ENCODE measurements at places on chromosomes 2 and 18.
A peak's percentile ranks its signal among the peaks of the same experiment; 100 is the strongest.

DNA sequence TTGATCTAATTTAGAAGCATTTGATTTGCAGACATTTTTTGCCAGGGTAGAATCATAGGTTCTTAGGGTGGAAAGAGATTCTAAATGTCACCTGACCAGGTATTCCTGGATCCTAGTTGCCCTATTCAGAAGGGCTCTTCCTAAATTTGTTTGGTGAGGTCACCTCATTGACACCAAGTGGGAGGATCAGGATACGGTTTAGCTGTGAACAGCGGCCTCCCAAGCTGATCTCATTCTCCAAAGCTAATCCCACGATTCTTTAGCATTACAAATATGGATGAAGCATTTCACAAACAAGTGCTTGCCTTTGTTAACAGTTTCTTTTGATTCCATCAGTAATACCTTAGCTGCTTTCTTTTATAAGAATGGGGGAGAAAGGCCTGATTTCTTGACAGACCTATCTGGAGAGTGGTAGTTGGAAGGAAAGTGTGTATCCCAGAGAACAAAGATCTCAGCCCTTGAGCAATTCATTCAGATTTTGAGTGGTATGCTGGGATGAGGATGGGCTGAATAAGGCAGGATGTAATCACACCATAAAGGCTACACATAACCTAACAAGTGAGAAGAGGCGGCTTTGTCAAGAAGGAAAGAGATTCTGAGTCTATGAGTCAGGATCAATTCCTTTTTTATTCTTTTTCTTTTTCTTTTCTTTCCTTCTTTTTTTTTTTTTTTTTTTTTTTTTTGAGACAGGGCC is 16.6 kb downstream of the KCTD1 start:
- DNase-seq: no peak

DNA sequence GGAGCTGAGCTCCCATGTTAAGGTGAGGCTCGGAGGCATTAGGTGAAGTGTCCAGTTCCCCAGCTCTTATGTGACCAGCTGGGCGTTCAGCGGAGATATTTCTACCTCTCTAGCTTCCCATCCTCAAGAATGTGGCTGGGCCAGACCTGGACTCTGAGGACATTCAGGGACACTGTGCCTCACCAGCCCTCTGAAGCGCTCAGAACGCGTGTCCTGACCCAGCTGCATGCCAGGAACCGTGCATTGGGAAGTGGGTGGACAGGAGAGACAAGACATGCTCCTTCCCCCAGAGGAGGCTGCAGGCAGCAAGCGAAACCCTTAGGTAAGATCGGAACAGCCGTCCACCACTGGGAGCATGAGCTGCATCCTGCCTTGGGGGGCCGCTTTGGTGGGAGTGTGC is 38.0 kb upstream of the GPAT2 start:
- no peak for DNase-seq

GRCh38 chr2:237126519-237127174 is 41.0 kb downstream of the COPS8 start:
- no peak for DNase-seq

GRCh38 chr2:232368311-232368731 is 10.2 kb upstream of the ALPP start:
- DNase-seq: no peak

GRCh38 chr2:66566726-66567399 is 131.9 kb downstream of the MEIS1 start:
- no peak for DNase-seq

GRCh38 chr2:104056451-104056850 is 797.5 kb upstream of the POU3F3 start:
- DNase-seq: no peak

GRCh38 chr2:101790416-101790815 is 92.9 kb downstream of the MAP4K4 start:
- DNase-seq: no peak

- DNase-seq: no peak
Measured at GRCh38 chr2:168787782-168788376, 14.6 kb upstream of the NOSTRIN start.

DNA sequence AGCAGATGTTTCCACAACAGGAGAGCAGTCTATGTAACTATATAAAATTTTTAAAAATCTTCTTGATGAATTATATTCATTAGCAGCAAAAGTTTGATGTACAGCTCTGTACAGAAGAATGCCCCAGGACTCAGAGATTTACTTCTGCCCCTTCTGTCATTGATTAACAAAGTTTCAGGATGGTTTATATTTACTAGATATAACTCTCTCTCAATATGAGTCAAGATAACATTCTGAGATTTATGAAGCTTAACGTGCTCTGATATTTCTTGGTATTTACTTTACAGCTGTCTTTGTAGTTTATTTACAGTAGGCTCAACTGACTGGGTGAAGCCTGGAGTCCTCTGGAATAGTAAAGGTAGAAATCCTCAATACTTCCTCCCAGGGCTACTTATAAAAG is 93.6 kb upstream of the HNMT start:
- no peak for DNase-seq

DNA sequence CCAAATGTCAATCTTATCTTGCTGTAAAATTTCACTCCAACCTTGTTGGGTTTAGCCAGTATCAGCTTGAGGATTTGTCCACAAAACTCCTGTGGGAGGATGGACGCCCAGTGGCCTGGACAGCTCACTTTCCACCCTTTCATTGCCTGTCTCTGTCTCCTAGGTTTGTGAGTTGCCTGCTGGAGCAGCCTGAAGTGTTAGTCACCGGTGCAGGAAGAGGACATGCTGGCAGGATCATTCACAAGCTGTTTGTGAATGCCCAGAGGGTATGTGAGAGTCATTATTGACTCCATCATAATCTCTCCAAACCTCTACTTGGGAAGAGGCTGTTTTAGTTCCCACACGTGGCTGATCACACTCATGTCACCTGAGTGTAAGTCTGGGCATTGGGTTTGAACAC is 112.3 kb downstream of the RAB3GAP1 start:
- DNase-seq: no peak

DNA sequence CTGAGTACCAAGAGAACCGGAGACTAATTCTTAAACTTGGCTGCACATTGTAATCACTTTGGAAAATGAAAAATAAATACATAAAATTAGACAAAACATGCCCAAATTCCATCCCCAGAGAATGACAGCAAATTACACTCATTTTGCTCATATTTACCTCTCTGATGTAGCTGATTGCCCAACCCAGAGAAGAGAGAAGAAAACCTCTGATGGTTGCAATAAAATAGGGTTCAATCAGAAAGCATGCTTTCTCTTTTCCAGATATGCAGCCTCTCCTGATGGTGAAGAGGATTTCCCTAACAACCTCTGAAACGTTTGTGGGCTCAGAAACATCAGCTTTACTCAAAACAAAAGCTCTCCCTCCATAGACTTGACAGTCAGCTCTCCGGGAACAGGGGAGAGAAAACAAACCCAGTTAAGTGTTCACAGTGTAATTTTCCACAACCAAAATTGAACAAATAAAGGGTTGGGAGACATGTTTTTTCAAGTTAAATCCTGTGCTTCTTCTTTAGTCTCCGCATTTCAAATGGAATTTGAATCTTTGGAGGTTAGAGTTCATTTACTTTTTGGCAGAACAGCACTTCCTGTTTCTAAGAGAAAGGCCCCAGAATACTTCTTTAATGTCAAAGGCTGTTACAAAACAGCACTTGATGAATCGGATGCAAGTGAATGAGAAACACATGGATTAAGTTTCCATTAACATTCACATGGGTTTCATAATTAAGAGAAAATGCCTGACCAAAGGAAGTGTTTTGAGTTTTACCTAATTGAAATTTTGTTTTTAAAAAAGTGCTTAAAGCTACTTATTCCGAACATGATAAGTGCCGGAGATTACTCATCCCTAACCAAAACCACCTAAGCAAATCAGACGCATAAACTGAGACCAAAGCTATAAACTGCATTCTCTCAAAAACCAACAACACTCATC is 570.1 kb upstream of the SYT4 start:
- no peak for DNase-seq

DNA sequence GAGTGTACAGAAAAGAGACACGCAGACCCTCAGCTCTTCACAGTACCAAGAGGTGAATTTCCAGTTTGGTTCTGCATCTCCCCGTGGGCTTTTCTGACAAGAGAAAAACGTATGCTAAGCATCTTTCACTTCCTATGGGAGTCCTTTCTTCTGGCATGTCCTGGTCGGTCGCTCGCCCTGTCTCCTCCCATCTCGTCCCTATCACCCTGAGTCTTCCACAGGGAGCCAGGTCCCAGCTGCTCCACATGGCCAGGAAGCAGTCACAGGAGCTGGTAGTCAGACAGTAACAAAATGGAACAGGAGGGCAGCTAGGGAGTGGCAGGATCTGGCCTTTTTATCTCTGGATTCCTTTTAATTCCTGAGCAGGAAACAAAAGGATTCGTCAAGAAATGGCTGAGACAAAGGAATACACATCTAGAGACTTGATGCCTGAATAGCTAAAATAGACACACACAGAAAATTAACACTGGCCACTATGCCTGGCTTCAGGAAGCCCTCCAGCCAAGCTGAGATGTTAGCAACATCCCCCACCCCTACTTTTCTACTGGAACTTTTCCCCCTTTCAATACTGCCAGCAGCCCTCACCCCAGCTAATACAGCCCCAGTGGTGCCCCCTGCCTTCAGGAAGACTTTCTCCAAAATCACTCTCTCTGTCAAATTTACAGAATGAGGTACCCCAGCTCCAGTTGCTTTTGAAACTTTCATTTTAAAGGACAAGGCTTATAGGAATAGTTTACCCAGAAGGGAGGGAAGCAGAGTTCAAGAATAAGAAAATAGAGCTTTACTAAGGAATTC is 136.1 kb downstream of the DNER start:
- DNase-seq: no peak

GRCh38 chr2:126836761-126837679 is 61.7 kb upstream of the TEX51 start:
- DNase-seq: no peak

DNA sequence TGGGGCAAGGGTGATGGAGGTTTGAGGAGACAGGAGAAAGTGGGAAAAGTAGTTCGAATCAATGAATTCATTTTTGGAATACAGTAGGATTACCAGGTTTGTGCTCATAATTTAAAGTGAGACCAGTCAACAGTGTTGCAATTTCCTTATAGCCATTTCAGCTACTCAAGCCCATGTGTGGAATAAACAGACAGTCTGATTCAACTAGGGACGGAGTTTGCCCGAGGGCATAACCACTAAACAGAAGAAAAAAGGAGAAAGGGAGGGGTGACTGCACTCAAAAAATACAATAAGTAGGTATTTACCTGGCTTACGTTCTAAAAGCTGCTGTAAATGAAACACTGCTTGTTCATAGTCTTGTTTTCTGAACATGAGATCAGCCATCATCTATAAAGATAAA is 55.2 kb downstream of the TTC21B start:
- no peak for DNase-seq

- no peak for DNase-seq
Measured at GRCh38 chr2:14285812-14286211, 346.7 kb upstream of the LRATD1 start.

GRCh38 chr2:11677136-11678055 is 7.4 kb upstream of the NTSR2 start:
- no peak for DNase-seq

DNA sequence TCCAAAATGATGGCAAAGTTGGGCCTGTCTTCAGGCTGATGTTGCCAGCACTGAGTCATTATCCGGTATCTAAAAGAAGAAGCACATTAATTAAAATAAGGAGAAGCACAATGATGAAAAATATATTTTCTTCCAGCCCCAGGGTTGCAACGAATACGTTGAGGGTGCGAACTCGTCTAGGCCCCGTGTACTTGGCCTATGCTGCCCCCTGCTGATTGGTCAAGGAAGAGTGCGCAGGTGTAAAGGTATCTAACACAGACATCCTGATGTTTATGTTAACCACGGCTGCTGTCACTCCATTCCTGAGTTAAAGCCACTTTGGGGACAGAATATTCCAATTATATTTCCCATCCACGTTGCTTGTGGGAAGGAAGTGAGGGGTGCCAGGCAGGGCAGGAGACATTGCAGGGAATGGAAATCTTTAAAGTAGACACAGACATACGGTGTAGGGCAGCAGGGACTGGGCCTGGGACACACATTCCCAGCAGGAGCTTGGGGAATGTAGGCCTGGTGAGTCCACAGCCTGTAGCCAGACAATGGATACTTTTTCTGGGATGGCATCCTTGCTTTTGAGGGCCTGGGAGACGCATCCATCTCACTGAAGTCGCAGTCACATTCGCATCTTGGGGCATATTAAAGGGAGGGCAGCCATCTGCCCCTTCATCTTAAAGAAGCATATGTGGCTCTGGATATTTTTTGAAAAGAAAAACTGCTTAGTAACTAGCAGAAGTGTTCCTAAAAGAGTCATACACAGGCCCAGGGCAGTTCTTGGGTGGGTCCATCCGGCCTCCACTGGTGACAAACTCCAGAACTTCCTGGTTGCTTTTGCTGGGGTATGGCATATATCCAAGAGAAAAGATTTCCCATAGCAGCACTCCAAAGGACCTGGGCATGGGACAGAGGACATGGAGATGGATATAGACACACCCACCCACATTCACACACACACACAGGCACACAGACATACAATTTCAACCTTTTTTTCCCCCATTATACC is 81.9 kb downstream of the CLIP4 start:
- DNase-seq: peak; percentile 73

- no peak for DNase-seq
Measured at GRCh38 chr2:230824406-230824978, 40.2 kb upstream of the ITM2C start.

GRCh38 chr18:10965119-10965518 is 184.2 kb downstream of the PIEZO2 start:
- DNase-seq: no peak

- no peak for DNase-seq
Measured at GRCh38 chr2:234773129-234773528, 178.7 kb upstream of the SH3BP4 start.

- no peak for DNase-seq
Measured at GRCh38 chr18:75116809-75117208, 92.1 kb downstream of the PTGR3 start.

DNA sequence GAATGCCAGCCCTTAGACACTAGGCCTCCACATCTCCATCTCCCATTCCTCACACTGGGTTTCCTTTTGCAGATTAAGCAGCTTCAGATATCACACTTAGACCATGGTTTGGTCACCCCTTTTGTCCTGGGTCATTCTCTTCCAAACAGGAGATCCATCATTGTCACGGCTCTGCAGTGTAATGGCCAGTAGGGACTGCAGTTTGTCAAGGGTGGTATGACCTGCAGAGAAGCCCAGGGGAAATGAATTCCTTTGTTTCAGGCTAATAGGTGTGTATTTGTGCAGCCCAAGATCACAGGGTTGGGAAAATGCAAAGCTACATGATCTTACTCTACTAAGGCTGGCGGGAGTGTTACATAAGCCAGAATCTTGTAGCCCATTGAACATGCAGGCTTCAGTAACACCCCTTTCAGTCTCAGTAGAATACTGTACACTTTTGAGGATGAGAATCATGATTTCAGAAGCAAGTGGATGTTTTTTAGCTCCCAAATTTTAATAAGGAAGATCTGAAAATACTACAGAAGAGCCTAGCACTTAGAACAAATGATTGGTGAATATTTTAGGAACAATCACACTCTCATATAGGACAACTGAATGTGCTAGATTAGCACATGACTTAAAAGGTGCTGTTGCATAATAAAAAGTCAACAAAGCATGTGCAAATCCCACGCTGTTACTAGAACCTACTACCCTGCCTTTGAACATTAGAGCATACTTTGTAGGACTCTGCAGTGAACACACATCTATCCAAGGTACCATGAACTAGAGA is 24.0 kb upstream of the LPIN1 start:
- no peak for DNase-seq
